Stimulated activated naive CD8-positive, alpha-beta T cell treated with anti-CD3 and anti-CD28 coated beads, Interleukin-15, Interleukin-2, amounts not matched to agents 100 U/mL and 50 U/mL, for 24 hours (primary cell): ENCODE measurements at places on chromosomes 4 and X.

DNA sequence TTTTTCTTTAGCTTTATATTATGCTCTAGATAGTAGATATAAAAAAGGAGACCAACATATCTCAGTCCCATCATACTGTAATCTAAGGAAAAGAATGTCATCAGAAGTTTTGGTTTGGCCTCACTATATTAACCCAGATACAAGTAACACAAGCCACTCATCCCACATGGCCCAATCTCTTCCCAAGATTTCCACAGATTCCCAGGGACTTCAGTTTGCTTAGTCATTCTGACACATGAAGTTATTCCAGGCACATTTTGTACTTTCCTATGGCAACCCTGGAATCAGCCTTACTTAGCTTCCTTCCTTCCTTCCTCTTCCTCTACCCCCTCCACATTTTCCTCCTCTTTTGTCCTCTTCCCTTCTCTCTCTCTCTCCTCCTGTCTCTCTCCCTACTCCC lies 21.7 kb upstream of the DCLK2 start:
- DNase-seq, result no peak

- DNase-seq, result no peak
Observed at GRCh38 chr4:151865312-151865711, 104.5 kb upstream of the GATB start.

DNA sequence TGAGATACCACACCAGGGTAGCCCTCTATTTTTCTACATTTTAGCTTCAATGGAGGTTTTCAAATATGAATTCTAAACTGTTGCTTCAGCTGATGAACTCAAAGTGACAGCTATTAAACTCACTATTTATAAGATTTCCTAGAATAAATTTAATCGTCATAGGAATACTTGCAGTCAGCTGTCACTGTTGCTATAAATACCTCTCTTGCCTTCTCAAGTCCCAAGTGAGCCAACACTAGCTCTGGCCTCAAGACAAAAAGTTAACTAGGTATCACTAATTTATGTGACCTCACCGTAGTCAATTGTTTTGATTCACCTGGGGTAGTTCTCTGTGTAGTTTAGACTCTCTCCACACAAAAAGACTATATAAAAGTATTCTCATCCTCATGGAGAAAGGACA lies 34.3 kb upstream of the PROM1 start:
- no peak for DNase-seq

DNA sequence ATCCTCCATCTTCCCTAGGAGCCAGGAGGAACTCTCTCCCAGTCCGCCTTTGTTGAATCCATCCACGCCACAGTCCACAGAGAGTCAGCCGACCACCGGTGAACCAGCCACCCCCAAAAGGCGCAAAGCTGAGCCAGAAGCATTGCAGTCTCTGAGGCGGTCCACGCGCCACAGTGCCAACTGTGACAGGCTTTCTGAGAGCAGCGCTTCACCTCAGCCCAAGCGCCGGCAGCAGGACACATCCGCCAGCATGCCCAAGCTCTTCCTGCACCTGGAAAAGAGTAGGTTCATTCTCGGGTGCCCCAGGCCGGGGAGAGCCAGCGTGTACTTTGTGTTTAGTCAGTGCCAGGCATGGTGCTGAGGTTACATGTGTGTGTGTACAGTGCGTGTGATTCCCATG lies 7.4 kb downstream of the MSL3 start:
- DNase-seq, result no peak

GRCh38 chr4:141569141-141569540 lies 67.2 kb upstream of the IL15 start:
- no peak for DNase-seq
